ENCODE measurements at places on chromosomes 11 and 22.

DNA sequence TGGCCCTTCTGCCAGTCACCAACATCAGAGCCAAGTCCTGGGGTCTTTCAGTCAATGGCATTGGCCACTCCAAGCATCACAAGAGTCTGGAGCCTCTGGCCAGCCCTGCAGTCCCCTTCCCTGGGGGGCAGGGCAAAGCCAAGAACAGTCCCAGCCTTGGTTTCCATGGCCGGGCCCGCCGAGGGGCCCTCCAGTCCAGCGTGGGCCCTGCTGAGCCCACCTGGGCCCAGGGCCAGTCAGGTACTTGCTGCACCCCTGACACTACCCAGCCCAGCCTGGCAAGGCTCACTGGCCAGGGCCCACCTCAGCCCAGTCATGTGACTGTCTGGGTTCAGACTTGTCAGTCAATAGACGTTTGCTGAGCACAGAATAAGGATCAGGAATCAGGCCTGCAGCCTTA is 10.8 kb downstream of the TMEM258 start:
- DNase-seq, result no peak

GRCh38 chr11:93053864-93054263 is 84.4 kb downstream of the MTNR1B start:
- DNase-seq, result no peak

DNA sequence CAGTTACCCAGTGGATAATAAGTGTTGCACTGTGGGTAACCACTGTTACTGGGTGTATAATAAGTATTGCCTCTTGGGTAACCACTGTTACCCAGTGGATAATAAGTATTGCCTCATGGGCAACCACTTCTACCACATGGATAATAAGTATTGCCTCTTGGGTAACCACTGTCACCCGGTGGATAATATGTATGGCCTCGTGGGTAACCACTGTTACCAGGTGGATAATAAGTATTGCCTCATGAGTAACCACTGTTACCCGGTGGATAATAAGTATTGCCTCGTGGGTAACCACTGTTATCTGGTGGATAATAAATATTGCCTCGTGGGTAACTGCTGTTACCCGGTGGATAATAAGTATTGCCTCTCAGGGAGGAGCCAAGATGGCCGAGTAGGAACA is 29.7 kb upstream of the NXPE4 start:
- no peak for DNase-seq

- DNase-seq, result no peak
Observed at GRCh38 chr11:26473216-26474194, 98.6 kb downstream of the MUC15 start.
